Muscle of leg (tissue), 16 donors: ENCODE measurements at places on chromosomes 7 and 10.

DNA sequence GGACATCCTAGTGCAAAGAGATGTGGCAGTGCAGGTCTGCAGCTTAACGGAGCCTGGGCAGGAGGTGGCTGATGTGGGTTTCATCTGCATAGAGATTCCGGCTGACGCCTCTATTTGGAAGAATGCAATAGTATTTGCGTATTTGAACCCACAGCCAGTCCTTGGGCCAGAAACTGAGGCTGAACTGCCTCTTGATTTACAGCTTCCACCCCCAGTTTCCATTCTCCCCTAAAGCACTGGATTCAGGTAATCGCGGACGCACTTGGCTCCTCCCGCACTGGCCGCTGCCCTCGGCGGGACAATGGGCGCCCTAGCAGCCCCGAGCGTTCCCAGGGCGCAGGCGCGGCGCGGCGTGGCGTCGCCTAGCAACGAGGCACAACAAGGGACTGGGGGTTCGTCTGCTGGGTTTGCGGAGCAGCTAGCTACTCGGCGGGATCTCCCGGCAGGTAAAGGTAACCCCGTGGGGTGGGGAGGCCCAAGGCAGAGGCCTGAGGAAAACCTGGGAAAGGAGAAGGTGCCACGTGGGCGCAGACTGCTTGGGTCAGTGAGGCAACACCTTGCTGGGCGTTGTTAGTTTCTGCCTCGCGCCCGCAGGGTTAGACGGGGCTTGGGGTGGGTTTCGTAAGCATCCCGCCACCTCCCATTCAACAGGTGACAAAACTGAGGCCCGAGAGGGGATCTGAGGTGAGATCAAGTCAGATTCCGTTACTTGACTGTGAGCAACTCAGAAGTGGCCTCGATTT, at the start of gene ARMC3:
ARMC3 (plus strand) TSS at position 393 of the 743 bp plus-strand sequence. CDS start 3,944 bp downstream, outside the sequence.
- peaks cover 7% of the 10 kb centered on the region for H3K27me3 ChIP-seq
- DNase-seq = peak; percentile 62
- peak within 1 kb of the TSS; percentile 33 for H3K4me3 ChIP-seq

GRCh38 chr7:102814025-102814471, 65.2 kb downstream of the FAM185A start:
- no peaks in the 10 kb centered on the region for H3K27me3 ChIP-seq
- DNase-seq = no peak
- no peak overlapping the region for H3K27ac ChIP-seq

GRCh38 chr10:128630787-128631252, 504.6 kb upstream of the MKI67 start:
- H3K4me1 ChIP-seq = peaks cover 11% of the 10 kb centered on the region
- no peak overlapping the region for H3K27ac ChIP-seq
- H3K36me3 ChIP-seq = no peaks in the 10 kb centered on the region
- DNase-seq = no peak
- peaks cover 4% of the 10 kb centered on the region for H3K27me3 ChIP-seq

DNA sequence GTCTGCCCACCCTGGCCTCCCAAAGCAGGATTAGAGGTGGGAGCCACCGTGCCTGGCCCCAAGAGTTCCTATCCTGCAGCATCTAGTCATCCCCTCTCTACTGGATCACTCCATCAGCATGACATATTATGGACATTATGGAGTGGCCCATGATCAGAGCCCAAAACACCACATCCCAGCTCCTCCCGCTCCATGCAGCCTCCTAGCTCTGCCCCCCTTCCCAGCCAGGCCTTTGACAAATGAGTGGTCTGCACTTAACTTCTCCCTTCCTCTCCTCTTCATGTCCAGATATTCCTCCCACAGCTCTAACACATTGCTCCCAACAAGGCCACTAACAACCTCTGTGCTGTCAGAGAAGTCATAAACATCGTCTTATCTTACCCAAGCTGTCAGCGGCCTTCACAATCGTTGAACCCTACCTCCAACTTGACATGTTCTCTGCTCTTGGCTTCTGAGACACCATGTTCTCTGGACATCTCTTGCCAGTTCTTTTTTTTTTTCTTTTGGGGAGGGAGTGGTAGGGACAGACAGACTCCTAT, 187.6 kb downstream of the NSUN6 start:
- DNase-seq = no peak
- H3K27ac ChIP-seq = no peak overlapping the region
- H3K4me1 ChIP-seq = no peaks in the 10 kb centered on the region
- H3K4me3 ChIP-seq = no peak overlapping the region
- H3K36me3 ChIP-seq = no peaks in the 10 kb centered on the region

DNA sequence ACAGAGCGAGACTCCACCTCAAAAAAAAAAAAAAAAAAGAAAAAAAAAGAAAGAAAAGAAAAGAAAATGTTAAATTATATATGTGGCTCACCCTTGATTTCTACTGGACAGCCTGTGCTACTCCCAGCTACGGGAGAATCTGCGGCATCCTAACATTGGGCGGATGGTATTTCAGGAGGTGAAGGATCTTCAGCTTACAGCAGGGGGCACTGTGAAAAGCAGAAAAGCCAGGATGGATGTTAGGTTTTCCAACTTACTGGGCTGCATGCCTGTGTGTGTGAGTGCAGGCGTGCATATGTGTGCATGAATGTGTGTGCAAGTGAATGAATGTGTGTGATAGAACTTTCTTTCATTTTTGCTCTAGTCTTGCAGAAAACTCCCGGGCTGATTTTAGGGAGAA, 1066.5 kb downstream of the TYW1 start:
- DNase-seq = peak; percentile 15
- no peaks in the 10 kb centered on the region for H3K36me3 ChIP-seq
- H3K27me3 ChIP-seq = no peaks in the 10 kb centered on the region
- no peak overlapping the region for H3K4me3 ChIP-seq

DNA sequence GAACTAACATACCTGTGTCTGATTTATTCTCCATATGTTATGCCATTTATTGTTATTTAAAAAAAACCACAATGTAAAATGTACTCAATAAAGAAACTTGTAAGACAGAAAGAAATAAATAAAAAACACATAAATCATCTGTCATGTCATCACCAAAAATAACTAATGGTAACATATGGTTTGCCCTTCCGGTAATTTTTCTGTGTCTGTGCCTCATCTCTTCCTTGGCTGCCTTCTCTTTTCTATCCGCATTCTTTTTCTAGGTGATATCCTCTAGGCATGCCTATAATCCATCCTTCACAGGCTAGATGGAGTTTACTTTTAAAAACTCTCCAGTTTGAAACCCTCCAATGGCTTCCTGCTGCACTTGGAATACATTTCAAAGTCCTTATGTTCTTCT, 304.0 kb upstream of the ETV1 start:
- H3K27ac ChIP-seq = no peak overlapping the region
- no peaks in the 10 kb centered on the region for H3K27me3 ChIP-seq
- H3K36me3 ChIP-seq = no peaks in the 10 kb centered on the region

DNA sequence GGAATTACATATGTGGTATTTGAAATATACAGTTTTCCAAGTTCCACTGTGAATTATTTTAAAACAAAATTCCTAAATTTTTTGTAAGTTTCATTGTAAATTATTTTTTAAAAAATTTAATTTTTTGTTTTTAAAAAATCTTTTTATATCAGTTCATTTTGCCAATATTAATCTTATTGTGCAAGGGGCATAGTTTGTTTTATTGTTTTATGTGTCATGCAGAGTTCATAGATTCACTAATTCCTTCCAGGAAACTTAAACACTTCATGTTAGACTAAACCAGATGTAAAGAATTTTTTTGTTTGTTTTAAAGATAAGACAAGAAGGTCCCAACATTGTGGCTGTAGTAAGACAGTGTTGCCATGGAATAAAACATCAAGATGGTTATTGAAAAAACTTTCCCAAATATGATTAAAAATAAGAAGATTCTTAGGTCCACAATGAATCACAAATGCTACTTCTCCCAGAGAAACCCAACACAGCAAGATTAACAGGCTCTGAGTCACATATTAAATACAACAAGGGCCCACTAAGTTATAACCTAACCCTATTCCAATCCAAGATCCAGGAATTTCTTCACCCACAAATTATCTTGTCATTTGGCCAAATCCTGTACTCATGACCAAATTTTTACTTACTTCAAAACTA, 464.7 kb upstream of the IGFBP3 start:
- no peak overlapping the region for H3K4me3 ChIP-seq
- H3K27me3 ChIP-seq = no peaks in the 10 kb centered on the region
- H3K36me3 ChIP-seq = no peaks in the 10 kb centered on the region
- peaks cover 15% of the 10 kb centered on the region for H3K4me1 ChIP-seq

DNA sequence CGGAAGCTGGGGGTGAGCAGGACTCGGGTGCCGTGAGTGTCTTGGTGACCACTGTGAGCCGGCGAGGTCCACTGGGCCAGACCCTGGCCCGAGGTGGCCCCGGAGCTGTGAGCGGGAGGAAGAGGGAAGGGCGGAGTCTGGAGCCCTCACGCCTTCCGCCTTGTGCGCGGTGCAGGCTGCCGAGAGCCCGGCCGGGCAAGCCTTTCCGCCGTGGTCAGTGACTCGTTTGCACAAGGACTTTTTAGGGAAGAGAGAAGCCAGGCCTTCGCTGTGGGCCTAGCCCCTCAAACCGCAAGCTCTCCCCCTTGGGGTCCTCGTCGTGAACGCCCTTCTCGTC, 40.9 kb upstream of the ZNF32 start:
- H3K27ac ChIP-seq = peak overlapping the region; percentile 69
- peaks cover 4% of the 10 kb centered on the region for H3K27me3 ChIP-seq
- H3K4me3 ChIP-seq = peak overlapping the region; percentile 66
- peak; percentile 73 for DNase-seq
- peaks cover 14% of the 10 kb centered on the region for H3K4me1 ChIP-seq

- no peak for DNase-seq
- no peaks in the 10 kb centered on the region for H3K27me3 ChIP-seq
- peaks cover 5% of the 10 kb centered on the region for H3K36me3 ChIP-seq
These were observed 71.5 kb downstream of the IDE start for GRCh38 chr10:92502296-92502808.

DNA sequence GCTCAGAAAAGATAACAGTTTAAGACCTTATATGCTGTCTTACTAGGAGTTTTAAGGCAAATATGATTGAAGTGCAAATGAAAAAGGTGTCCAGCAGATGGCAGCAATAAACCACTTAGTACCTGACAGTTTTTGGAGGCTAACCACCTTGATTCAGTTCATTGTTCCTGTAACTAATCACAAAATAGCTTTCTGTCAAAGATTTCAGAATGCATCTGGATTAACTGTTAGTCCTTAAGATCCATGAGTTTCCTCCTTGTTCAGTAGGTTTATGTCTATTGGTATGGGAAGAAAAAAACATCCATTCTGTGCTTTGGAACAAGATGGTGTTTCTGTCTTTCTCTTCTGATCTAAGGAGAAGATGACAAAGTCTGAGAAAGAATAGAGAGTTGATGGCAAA, 46.6 kb downstream of the CCSER2 start:
- no peaks in the 10 kb centered on the region for H3K4me1 ChIP-seq
- H3K27me3 ChIP-seq = no peaks in the 10 kb centered on the region
- DNase-seq = peak; percentile 53
- no peak overlapping the region for H3K4me3 ChIP-seq

- H3K36me3 ChIP-seq = no peaks in the 10 kb centered on the region
- peaks cover 14% of the 10 kb centered on the region for H3K4me1 ChIP-seq
- peaks cover 2% of the 10 kb centered on the region for H3K27me3 ChIP-seq
- H3K27ac ChIP-seq = no peak overlapping the region
- H3K4me3 ChIP-seq = no peak overlapping the region
These were observed 27.3 kb downstream of the PPIF start for GRCh38 chr10:79374312-79375191.

- no peak overlapping the region for H3K4me3 ChIP-seq
- H3K27me3 ChIP-seq = peaks cover 8% of the 10 kb centered on the region
- H3K36me3 ChIP-seq = no peaks in the 10 kb centered on the region
- peak; percentile 96 for DNase-seq
- peaks cover 52% of the 10 kb centered on the region for H3K4me1 ChIP-seq
These were observed 327.5 kb upstream of the ZMIZ1 start for GRCh38 chr10:78740976-78741915.

- H3K4me1 ChIP-seq = no peaks in the 10 kb centered on the region
- DNase-seq = no peak
- no peak overlapping the region for H3K27ac ChIP-seq
- no peaks in the 10 kb centered on the region for H3K27me3 ChIP-seq
- no peaks in the 10 kb centered on the region for H3K36me3 ChIP-seq
- no peak overlapping the region for H3K4me3 ChIP-seq
These were observed 227.2 kb upstream of the FAM3C start for GRCh38 chr7:121623130-121623872.

- no peak overlapping the region for H3K27ac ChIP-seq
- DNase-seq = no peak
- no peaks in the 10 kb centered on the region for H3K27me3 ChIP-seq
- H3K4me3 ChIP-seq = no peak overlapping the region
These were observed 64.5 kb upstream of the MRLN start for GRCh38 chr10:59817773-59818172.

DNA sequence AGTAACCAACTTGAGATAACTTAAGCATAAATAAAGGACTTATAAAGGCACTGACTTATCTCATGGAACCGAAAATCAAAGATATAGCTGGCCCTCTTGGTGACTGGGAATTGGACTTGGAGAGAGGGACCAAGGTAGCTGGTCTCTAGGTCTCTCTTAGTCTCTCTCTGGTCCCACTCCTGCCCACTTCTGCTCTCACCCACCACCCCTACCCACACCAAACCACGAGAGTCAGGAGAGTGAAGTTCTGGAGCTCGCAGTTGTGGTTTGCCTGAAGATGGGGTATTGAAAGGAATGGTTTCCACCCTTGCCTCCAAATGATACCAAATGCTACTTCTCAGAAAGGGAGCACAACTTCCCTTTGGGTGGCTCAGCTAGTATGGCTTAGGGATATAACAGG, 216.3 kb downstream of the LRMDA start:
- DNase-seq = no peak
- no peak overlapping the region for H3K27ac ChIP-seq
- H3K36me3 ChIP-seq = no peaks in the 10 kb centered on the region
- H3K4me1 ChIP-seq = peaks cover 7% of the 10 kb centered on the region
- no peak overlapping the region for H3K4me3 ChIP-seq
- H3K27me3 ChIP-seq = peaks cover under 1% of the 10 kb centered on the region

DNA sequence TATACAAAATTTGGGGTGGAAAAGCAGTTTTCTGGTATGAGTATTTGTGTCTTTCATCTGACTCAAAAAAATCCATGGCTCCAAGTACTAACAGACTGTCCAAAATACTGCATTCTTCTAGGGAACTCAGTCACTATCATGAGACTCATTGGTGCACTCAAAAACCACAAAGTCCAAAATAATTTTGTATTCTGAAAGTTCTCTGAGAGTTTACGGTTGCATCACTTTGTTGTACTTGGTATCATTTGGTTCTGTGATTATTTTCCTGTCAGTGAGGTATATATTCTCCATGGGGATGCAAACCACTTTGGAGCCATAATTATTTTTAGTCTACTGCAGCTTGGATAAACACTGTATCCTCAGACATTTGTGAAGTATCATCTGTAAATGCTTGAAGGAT, 28.0 kb upstream of the CABCOCO1 start:
- no peaks in the 10 kb centered on the region for H3K36me3 ChIP-seq
- peak; percentile 82 for DNase-seq
- H3K4me3 ChIP-seq = no peak overlapping the region
- no peaks in the 10 kb centered on the region for H3K27me3 ChIP-seq
